ENCODE measurements at places on chromosomes 12 and 14.

DNA sequence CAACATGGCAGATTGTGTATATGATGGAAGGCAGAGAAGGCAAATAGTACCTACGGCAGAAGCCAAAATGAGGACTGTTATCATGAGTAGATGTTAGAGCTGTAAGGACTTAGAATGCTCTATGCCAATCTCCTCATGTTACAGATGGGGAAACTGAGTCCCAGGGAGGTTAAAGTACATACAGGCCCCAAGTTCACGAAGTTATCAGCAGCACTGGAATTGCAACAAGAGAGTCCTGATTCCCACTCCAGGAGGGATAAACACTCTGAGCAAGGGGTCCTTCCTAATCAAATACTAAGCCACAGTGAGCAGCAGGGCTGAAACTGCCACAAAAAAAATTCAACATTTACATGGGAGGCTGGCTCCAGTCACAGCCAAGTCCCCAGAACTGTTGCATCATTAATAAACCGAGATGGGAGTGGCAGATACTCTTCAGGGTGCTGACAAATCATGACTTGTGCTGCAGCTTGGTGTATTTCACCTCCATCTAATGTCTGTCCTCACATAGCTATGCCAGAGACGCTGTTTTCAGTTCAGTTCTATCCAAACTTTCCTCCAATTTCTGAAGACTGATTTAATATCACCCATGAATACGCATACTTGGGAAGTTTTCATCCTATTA is 24.2 kb downstream of the NUAK1 start:
- no peak for DNase-seq

DNA sequence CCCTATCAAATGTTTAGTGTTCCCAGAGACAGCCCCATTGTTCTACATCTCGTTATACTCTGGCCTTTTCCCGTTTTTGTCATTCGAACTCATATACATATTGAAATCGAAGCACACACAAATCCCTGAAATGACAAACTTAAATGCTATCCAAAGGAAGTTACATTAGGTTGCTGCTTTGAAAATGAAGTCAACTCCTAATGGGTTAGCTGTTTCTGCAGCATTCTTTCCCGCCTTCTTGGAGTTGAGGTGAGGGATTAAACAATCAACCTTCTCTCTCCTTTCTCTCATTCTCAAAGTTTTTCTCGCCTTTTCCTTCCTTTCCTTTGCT is 642 bp upstream of the PHC1 start:
- DNase-seq: no peak

- DNase-seq: no peak
Measured at GRCh38 chr12:113850309-113851056, 115.6 kb downstream of the RBM19 start.

DNA sequence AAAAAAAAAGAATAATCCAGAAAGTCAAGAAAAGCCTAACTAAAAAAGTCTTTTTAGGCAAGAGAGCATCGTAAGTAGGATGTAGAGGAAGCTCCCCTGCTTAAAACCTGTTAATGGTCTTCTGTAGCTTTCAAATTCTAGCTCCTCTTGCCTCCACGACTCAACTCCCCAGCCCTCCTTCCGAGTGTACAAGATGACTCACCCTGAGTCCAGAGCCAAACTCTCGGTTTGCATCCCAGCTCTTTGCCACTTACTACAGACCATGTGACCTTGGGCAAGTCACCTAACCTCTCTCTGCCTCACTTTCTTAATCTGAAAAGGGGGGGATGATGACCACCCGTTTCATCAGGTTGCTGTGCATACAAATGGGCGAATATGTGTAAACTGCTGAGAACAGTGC is 460.4 kb downstream of the DPF3 start:
- DNase-seq: no peak

- no peak for DNase-seq
Measured at GRCh38 chr12:2125651-2126522, 73.1 kb downstream of the CACNA1C start.

DNA sequence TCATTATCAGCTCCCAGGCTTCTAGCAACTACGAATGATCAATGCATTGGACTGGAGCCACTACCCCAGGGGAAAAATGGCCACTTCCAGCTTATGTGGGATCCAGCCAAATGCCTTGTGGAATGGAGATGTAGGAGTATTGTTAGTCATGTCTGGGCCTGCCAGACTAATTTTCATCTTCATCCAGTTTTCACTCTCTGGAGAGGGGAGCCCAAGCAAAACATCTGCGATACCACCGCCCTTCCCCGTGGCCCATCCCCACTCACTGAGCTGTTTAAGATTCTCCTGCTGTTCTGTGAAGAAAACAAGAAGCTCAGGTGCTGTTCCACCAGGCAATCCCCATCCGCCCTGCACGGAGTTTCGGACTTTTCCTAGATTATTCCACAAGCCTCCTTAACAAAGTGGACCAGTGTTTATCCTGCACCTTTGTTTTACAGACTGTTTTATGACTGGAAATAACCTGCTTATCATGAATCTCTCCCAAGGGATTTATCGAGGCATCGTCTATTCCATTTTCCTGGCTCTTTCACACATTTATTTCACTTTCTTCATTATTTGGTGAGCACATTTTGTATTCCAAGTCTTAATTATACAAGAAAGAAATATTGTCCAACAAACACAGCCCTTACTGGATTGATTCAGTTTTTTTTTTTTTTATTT is 35.5 kb upstream of the MAX start:
- no peak for DNase-seq

- peak; percentile 19 for DNase-seq
Measured at GRCh38 chr14:38409071-38409705, 153.3 kb upstream of the CLEC14A start.

DNA sequence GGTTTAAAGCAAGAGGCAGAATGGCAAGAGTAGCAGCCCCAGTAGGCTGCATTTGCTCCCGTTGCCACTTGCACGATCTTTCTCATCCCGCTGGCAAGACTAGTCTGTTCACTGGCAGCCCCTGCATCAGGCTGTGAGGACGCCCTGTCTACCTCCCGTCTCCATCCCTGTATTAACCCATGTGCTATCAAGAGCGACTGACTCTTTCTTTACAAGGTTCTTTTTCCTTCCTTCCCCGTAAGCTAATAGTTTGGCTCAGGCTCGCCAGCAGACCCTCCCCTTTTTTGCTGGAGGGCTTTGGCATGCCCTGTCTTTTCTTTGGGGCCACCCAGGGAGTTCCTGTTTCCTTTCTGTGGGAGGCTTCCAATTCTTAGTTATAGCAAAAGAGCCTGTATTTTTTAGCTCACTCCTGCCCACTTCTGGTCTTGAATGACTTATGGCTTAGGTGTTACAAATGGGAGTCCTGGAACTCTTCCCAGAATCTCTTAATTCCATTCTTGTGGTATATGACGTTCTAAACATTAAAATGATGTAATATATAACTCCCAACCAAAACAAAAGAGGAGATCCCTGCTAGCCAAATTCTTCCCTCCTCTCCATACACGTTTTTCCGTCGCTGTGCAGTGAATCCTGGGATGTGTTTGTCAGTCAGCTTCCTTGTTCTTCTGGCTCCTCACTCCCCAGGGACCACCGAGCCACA is 149.0 kb downstream of the PRKCH start:
- no peak for DNase-seq

DNA sequence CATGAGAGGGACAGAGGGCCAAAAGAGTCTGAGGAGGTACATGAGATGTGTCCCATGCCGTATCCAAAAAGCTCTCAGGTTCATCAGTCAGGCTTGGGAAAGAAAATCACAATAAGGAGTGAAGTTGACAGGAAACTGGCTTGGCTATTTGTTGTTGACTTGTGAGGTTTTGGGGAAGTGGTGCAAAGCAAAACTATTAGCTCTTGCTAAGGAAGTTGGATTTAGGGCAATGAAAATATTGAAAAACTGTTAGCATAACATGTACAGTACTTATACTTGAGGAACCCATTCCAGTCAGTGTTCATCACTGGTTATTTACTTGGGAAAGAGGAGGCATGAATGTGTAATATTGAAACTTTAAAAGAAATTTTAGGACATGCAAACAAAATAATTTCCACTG is 145.9 kb downstream of the DUSP6 start:
- DNase-seq: no peak

- DNase-seq: no peak
Measured at GRCh38 chr14:66066981-66067776, 419.0 kb upstream of the CCDC196 start.

GRCh38 chr12:49121047-49121696 is 10.0 kb downstream of the TUBA1B start:
- no peak for DNase-seq

DNA sequence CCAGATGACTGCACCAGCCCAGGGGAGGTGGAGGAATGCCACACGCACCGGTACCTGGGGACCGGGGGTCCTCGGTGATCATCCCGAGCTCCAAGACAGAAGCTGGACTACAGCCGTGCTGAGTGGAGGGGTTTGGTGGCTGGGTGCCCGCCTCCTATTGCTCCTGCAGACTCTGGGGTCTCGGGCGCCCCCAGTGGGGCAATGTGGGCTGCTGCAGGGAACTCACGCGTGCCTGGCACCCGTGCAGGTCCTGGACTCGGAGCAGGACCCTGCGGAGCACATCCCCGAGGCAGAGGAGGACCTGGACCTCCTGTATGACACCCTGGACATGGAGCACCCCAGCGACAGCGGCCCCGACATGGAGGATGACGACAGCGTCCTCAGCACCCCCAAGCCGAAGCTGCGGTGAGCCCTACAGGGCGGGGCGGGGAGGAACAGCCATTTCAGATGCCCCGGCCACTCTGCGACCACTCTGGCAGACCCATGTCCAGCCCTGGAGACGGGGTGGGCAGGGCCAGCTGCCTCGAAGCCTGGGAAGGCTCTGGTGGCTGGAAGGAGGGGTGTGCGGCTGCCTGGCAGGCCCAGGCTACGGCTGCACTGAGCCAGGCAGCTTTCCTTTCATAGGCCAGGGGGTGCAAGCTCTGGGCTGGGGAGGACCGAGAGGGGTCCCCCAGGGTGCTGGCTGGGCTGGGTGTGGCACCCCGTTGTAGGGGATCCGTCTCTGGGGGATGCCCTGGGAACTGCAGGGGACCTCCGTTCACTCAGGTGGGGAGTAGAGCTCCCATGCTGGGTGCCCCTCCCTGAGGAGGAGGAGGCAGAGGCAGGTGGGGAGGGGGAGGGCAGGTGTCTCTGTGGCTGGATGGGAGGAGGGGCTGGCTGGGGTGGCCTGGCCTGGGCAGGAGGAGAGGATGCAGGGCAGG is 21.6 kb upstream of the TEX22 start:
- DNase-seq: no peak

DNA sequence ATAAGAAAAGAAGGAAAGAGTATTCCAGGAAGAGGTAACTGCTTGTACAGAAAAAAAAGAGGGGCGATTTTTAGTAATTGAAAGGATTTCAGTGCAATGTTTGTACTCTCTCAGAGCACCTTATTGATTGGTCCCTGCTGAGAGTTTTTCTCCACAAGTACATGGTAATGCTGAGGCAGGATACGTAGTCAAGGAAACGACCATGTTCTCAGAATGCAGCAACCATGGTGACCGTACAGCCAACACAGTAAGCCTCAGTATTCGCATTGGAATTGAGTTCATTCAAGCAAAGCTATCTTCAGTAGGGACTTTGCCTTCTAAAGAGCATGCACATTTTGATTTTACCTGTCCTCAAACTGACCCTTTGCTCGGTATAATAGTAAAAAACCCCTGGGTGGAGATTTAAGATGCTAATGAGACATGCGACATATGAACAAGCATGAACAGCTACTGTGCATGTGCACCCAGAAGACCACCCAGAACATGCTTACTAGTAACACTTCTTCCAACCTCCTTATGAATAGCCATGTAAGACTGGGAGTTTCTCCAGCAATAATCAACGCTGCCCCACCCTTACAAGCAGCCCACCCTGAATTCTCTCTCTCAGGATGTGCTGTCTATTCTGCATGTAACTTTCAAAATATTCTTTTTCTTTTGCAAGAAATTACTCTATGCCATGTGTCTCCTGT is 6.2 kb upstream of the SLC41A2 start:
- DNase-seq: no peak

- DNase-seq: peak; percentile 48
Measured at GRCh38 chr12:51823875-51824565, 24.5 kb downstream of the FIGNL2 start.

- no peak for DNase-seq
Measured at GRCh38 chr12:75208856-75209811, 505 bp downstream of the KCNC2 start.

DNA sequence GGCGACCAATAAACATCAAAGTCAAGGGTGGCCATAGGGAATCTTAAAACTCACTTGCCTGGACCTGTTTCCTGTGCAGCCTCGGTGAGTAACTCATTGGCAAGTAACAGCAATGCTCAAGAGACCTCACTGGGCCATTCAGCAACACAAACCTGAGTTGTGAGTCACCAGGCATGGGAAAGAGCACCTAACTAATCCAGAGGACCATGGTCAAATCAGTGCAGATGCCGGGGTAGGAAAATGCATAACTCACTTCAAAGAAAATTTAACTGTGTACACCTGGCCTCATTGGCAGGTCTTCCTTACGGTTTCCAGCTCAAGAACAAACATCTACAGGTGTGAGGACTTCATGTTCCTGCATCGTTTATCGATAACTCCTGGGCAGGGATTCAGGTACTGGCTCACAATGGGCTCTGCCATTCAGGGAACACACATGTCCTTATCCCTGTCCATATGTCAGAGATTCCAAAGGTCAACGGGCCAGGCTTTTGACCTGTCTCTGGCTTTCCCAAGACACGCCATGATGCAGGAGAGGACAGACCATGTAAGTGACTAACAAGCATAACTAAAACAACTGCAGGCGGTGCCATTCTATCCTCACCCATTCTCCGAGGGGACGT is 211.8 kb downstream of the ANO2 start:
- DNase-seq: no peak

GRCh38 chr12:118102609-118103008 is 1.2 kb downstream of the VSIG10 start:
- DNase-seq: no peak

DNA sequence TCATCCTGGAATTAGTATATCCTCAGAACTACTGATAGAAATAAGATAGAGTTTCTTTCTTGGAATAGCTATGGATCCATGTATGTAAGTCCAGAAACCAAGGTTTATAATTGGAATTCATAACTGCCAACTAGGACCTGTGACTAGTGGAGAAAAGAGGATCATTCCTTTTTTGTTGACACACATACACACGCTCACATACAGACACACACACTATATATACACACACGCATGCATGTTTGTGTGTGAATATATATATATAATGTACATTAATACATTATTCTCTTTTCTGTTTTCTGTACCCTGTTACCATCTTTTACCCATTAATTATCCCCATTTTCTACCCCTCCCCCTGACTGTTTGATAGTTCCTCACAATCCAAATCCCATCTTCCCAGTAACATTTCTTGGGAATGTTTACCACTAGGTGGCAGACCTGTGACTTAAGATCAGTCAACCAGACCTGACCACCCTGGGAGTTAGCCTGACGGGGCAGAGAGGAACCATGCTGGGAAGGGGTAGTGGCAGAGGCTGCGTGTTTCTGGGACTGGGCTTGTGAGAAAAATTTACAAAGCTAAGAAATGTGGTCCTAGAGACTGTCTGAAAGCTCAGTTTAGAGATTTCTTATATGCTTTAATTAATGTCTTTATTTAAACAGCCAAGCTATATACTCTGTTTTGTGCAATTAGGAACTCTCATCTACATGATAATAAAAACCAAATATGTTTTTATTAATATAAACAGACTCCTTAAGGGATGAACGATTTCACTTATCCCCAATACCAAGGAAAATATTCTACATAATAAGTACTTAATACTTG is 308.0 kb downstream of the PPFIA2 start:
- no peak for DNase-seq

Data from NCI-H187 (cell line).